ENCODE measurements at places on chromosomes 6 and 20. TPM values are rescaled to one million over a fixed set of nuclear protein-coding genes. Genes with fewer than 3 reads are reported as not detected.

Gene CTAGE9
- not detected for polyA plus RNA-seq

GRCh38 chr6:134614606-134615485 is 296.9 kb upstream of the SGK1 start:
- DNase-seq, result no peak

DNA sequence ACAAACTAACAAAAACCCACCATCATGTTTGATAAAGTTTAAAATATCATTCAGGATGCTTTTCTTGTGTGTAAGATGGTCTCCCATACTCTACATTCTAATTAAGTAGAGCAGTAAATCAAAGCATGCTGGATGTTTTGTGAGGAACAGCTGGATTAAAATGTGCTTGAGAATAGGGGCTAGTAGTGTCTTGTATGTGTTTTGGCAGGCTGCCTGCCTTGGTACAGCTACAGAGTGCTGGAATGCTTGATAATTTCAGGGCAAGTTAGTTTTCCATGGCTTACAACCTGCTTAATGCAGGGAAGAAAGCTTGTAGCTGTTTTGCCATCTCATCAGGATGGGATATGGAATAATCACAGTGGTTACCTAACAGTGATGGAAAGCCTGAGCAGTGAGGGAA is 636.6 kb upstream of the MMS22L start:
- no peak for DNase-seq

DNA sequence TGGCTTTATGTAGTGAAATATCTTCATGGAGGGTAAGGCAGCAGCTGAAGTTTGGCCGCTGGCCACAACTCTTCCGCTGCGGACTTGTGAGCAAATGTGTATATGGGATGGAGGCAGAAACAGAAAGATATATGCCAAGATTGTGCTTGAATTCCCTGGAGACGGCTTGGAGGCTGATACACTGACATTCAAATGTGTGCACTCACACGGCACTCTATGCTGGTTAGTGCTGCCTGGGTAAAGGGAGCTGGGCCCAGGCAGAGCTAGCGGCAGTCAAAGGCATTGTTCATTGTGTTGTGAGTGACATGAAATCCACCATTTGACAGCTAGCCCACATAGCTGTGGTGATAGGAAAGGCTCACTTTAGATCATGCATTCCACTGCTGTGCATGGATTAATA is 202.7 kb downstream of the CLIC5 start:
- peak; percentile 10 for DNase-seq
